ENCODE measurements at places on chromosomes 2 and 18.

- DNase-seq = no peak
These were observed 95.2 kb downstream of the TTC32 start for GRCh38 chr2:19806591-19806990.

DNA sequence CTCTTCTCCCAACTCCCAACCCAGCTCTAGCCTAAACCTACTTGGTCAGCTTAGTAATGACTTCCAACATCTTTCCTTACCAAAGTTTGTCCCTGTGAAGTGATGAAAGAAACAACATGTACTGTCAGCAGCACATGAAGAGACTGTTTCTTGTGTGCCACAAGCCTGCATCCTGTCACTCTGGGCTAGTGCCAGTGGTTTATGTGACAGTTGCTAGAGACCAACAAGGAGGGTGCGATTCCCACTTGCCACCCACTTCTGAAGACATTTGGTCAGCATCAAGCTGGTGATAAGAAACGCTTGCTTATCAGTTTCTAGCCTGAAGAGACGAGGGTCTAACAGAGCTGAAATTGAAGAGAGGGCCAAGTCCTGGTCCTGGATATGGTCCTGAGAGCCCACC, 132.6 kb downstream of the COL4A4 start:
- DNase-seq = no peak

DNA sequence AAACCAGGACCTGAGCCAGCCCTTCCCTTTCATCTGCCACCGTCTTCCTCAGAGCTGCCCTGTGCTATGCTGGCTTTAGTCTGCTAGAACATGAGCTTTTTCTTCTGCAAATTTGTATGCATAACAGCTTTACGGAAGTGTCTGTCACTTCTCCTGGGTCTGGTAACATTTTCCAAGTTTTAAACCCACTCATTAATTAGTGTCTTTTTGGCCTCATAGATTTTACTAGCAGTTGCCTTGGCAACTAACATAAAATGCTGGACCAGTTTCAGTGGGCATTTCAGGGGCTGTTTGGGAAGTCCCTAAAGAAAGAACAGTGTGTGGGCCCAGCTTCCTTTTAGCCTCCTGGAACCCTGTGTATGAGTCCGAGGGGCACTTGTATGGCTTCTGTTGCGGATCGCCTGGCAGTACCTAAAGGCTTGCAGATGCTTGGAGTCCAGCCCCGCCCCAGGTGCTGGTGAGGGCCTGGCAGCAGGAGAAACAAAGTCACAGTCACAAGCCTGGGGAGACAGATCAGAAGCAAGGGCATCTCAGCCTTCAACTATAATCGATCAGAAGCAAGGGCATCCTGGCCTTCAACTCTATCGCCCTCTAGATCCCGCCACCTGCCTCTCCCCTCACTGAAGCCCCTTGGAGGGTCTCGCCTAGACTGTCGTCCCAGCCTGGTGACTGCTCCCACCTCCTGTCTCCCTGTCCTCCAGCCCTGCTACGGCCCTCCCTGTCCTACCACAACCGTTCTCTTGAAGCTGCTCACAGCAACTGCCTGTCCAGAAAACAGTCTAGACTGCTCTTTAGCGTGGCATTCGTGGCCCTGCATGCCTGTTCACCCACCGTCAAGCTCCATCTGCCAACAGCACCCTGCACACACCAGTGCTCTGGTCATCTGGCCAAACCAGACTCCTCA, 36.8 kb upstream of the MAPRE3 start:
- DNase-seq = no peak

GRCh38 chr2:126635281-126635680, 20.7 kb upstream of the GYPC start:
- no peak for DNase-seq

DNA sequence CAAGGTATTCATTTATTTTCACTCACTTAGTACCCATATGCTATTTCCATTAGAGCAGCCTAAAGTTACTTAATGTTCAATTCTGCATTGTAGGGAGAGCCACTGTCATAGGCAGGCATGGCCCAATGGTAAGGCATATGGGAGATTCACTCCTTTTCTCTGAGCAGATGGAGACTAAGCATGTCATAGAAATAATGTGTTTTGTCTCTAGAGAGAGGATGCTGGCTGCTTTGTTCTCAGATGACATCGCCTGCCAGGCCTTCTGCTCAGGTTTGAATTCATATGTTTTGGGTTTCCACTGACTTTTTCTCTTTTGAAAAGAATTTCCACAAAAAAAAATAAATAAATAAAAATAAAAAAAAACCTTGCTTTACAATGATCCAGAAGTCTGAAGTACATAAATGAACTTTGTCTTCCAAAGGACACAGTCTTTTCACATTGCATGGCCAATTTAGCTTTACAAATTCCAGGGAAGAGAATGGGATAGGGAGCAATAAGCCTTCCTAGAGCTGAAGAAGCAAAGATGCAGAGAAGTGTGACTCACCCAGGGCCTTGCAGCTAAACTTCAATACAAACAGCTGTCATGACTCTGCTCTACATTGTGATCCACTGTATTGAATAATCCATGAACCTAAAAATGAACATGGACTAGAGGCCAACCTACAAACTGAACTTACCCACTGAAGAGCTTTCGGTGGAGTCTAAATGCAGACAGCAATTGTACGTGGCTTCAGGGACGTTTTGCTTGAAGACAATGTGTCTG, 422.5 kb downstream of the CMPK2 start:
- DNase-seq = no peak

DNA sequence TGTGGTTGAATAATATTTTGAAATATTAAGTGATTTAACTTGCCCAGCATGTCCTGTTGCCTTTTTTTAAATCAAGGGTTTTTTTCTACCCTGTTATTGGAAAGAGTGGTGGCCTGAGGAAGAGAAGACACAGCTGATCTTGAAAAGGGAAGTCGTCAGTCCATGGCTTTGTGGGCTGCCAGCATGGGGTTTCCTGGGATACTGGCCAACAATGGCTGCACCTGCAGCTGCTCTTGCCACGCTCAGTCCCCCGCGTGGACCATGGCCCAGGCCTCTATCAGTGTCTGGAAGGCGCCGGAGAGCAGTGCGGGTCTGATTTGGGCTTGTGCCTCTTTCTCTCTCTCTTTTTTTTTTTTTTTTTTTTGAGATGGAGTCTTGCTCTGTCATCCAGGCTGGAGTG, 99.3 kb downstream of the ASB1 start:
- no peak for DNase-seq

DNA sequence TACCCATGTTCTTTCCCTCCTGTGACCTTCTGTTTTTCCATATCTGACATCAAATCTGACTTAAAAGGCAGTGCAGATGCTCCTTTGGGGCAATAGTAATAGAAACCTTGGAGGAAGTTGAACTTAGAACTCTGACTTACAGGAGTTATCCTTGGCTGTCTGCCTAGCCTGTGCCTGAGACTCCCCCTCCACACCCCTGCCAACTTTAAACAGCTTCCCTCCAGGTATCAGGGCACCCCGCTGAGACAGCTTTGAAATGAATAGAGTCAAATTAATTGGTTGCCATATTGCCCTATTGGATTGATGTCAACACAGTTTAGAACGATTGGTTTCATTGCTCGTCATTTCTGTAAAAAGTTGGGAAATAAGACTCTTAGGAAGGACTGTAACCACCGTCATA, 322.0 kb downstream of the PRKCE start:
- DNase-seq = no peak
